Activated T-helper 9 cell treated with anti-CD3 and anti-CD28 coated beads, Interleukin-2, amount 50 U/mL, for 16 hours (primary cell): ENCODE measurements at places on chromosomes 7 and 10.

DNA sequence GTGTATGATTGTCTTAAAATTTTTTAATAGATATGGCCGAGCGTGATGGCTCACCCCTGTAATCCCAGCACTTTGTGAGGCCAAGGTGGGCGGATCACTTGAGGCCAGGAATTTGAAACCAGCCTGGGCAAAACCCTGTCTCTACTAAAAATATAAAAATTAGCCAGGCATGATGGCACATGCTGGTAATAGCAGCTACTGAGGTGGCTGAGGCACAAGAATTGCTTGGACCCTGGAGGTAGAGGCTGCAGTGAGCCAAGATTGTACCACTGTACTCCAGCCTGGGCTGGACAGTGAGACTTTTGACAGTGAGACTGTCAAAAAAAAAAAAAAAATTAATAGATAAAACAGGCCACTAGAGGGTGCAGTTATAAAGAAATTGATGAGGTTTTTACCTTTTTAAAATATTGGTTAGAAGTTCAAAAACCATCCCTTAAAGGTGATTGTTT lies 20.5 kb downstream of the NOM1 start:
- DNase-seq: no peak

GRCh38 chr10:108469940-108470339 lies 1305.4 kb upstream of the SORCS1 start:
- no peak for DNase-seq

DNA sequence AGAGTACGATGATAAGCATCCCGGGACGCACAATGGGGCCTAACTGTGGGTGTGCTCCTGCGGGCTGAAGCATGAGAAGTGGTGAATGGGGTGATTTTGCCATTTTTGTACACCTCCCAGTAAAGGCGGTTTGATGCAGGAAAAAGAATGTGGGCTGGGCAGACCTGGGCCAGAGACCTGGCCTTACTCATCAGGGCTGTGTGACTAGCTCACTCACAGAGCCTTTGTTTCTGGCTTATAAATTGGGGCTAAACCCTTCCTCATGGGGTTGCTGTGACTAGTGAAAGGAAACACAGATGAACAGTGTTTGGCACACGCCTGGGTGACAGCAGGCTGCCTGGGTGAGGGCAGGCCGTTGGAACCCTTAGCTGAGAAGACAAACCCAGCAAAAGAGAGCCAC lies 18.0 kb downstream of the RRP12 start:
- DNase-seq: no peak

- no peak for DNase-seq
Observed at GRCh38 chr7:28155019-28155660, 25.5 kb downstream of the JAZF1 start.

- no peak for DNase-seq
Observed at GRCh38 chr10:92122941-92123450, 167.9 kb downstream of the CPEB3 start.
